ENCODE measurements at places on chromosomes 5 and 9.

DNA sequence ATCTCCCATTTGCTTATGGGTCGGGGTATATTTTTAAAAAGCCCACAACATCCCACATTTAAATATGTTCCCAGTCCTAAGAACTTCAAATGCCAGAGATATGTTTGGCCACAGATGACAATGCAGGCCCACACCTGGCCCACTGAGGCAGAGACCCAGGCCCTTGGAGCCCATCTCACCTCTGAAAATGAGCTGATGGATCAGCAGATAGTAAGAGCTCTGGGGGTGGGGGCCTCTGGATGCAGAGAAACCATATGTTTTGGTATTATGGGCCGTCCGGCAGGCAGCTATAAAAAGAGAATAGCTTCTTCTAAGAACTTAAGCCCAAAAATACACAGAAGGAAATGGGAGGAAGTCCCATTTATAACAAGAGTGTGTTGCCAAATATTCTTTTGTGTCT lies 256.0 kb downstream of the GRIA1 start:
- no peak for DNase-seq

DNA sequence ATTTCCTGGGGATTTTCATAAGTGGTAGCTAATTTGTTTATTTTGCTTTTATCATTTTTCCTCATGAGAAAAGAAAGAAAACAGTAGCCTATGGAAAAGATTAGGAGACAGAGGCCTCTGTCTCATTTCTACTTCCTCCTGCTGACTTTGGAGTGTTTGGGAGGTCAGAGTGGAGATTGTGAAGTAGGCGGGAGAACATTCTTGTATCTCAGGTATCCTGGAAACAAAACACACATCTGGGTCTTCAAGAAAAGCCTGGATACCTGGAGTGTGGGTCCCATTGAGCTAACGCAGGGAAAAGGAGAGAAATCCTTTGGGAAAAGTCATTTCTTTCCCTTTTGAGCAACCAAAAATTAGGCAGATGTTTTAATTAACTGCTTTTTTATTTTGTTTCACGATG lies 161.5 kb upstream of the DMAC1 start:
- DNase-seq: no peak

DNA sequence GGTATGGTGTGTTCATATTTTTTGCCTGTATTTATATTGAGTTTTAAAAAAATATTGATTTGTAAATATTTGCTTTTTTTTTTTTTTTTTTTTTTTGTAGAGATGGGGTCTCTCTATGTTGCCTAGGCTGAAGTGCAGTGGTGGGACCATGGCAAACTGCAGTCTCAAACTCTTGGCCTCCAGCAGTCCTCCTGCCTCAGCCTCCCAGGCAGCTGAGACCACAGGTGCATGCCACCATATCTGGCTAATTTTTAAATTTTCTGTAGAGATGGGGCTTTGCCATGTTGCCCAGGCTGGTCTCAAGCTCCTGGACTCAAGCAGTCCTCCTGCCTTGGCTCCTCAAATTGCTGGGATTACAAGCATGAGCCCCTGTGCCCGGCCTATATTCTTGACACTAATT lies 78.3 kb downstream of the RASGRF2 start:
- DNase-seq: no peak

DNA sequence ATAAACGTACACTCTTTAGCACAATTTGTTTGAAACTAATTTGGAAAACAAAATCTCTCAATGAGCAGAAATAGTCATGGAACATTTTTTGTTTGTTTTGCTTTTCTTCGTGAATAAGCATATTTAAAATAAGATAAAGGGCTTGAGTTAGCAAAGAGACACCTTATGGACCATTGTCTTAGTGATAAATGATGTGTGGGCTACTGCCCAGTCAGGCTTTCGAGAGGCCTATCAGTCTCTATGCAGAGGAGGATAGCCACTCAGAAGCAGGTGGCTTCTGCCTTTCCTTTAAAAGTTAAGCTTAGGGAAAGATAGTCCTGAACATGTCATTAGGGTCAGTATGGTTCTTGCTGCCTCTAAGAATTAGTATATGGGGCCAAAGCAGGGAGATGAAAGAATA lies 2.1 kb upstream of the ARL15 start:
- no peak for DNase-seq

DNA sequence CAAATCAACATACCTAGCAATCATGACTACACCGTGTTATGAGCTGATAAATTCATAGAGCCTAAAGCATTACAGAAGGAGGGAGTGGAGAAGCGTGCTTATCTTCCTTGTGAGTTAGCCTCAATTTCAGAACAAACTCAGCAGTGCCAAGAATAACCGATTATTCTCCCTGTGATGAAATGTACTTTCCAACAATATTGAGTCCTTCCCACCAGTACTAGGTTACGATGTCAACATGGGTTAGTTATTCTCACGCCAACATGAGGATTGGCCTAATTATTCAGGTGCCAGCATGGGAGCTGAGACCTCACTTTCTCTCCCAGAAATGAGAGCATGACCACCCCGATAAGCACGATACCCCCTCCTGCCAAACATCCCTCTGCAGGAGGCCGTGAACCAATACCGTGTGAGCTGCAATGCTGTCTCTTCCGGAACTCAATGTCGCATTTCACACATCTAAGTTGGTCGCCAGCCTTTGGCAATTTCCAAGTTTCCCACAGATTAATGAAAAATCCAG lies 193.7 kb downstream of the ENC1 start:
- DNase-seq: no peak

- no peak for DNase-seq
Observed at GRCh38 chr5:66967102-66967501, 229.5 kb downstream of the CD180 start.

GRCh38 chr9:23663946-23664345 lies 162.1 kb downstream of the ELAVL2 start:
- DNase-seq: no peak

- no peak for DNase-seq
Observed at GRCh38 chr5:132479111-132479951, 11.2 kb downstream of the IRF1 start.

- DNase-seq: no peak
Observed at GRCh38 chr5:948472-949274, 56.0 kb downstream of the TRIP13 start.

- DNase-seq: peak; percentile 100
Observed at GRCh38 chr5:176388444-176389134, at the start of the genes HIGD2A and NOP16. HIGD2A (plus strand) TSS chr5:176388751; CDS start chr5:176388820, 69 bp downstream. NOP16 (minus strand) TSS chr5:176388598; CDS start chr5:176388539, 59 bp downstream.

DNA sequence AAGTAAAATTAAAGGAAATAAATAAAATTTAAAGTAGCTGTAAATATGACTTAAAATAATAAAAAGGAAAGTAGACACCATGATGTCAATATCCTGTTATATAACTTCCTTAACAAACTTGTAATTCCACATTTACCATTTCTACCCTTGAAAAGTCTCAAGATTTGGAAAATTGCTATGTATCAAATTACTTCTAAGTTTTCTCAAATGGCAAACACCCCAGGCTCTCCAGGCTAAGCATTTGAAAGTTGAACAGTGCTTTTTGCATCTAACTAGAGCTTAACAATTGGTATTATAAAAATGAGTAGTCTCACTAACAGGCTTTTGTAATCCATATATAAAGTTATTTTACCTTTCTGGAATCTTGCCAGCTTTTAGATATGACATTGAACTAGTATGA lies 41.5 kb upstream of the MACIR start:
- no peak for DNase-seq

DNA sequence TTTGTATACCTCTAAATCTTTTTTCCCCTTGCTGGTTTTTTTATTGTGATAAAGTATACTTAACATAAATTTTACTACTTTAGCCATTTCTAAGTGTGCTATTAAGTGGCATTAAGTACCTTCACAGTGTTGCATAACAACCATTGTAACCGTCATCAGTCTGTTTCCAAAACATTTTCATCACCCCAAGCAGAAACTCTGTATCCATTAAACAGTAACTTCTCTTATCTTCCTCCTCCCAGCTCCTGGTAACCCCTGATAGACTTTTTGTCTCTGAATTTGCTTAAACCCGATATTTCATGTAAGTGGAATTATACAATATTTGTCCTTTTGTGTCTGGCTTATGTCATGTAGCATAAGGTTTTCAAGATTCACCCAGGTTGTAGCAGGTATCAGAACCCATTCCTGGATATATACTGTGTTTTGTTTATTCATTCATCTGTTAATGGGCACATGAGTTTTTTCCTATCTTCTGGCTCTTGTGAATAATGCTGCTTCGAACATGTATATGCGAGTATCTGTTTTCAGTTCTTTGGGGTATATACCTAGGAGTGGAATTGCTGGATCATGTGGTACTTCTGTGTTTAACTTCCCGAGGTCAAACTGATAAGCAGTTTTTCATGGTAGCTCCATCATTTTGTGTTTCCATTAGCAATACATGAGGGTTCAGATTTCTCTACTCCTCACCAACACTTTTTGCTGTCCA lies 66.4 kb downstream of the EHMT1 start:
- DNase-seq: no peak

- DNase-seq: no peak
Observed at GRCh38 chr9:120571443-120572257, 8.3 kb downstream of the CDK5RAP2 start.

- no peak for DNase-seq
Observed at GRCh38 chr9:77598524-77598923, 49.6 kb downstream of the GNA14 start.

DNA sequence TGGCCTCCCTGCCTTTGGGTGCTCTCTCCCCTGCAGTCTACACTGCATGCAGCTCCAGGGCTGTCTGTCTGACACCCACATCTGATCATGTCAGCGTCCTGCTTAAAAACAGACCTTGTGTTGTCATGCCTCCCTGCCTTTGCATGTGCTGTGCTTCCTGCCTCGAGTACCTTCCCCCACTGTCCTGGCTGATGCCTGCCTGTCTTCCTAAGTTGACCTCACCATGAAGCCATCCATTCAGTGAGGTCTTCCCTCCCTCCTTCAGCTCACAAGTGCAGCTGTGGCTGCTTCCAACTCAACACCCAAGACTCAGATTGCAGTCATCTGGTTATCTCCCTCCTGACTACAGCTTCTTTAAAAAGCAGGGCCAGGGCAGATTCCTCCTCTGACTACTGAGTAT lies 5.5 kb downstream of the ANGPTL2 start:
- DNase-seq: no peak

DNA sequence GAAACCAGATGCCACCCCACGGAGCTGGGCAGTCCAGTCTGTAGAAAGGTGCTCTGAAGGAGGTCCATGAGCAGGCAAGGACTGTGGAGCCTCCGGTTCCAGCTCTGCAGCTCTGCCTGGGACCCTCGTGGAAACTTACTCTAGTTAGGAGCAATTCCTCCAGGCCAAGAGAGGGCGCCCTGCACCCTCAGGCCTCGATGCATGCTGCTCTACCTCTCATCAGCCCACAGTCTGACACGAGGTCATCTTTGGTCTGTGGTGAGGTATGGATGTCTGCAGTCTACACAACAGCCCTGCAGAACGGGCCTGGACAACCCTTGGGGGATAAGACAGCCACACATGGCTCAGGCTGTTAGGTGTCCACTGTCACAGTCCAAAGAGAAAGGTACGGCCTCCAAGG lies 50.6 kb upstream of the UBTD2 start:
- no peak for DNase-seq

GRCh38 chr5:58393716-58394115 lies 66.2 kb downstream of the PLK2 start:
- no peak for DNase-seq

DNA sequence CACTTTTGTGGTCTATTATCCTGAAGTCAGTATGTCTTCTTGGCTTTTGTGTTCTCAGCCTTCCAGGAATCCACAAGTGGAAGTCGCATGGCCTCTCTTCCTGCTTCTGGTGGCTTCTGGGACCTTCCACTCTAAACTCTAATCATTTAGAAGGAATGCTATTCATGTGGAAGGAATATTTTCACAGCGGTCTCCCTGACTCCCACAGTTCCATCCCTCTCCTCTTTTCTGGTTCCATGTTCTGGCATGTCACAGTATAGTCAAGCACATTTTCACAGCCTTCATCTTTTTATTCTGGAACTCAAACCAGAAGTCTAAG lies 7.3 kb upstream of the RAI14 start:
- DNase-seq: no peak
